ENCODE measurements at places on chromosomes 4 and X.

DNA sequence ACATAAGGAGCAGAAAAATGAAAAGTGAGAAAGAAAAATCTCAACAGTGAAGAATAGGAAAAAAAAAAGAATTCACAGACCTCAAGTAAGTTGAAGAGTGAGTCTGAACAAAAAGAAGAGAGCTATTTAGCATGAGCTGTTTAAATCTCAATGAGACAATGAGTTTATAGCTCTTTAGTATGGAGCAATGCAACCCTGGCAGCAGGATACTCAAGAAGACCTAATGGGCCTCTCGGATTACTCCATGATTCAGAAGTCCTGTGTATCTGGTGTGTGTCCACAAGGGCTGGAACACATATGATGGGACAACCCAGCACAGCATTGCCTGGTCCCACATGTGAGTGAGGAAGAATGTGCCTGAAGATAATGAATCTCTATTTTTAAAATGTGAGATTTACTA lies 563.1 kb upstream of the INTU start:
- no peak for DNase-seq

DNA sequence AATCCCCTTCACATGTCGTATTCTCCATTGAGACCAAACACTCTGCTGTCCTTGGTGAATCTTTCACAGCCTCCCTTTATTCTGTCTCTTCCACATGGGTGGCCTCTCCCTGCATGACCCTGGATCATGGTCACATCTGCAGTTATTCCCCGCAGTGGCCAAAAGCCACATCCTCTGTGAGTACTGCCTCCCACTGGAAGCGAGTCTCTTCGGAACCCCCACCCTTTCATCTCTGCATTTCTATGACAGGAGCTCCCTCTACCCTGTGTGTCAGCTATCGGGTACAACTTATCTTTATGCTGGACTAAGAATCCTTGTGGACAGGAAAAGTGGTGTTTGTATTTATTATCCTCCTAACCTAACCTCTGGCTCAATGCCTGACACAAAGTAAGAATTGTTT lies 48.6 kb upstream of the SHISA3 start:
- DNase-seq: no peak

DNA sequence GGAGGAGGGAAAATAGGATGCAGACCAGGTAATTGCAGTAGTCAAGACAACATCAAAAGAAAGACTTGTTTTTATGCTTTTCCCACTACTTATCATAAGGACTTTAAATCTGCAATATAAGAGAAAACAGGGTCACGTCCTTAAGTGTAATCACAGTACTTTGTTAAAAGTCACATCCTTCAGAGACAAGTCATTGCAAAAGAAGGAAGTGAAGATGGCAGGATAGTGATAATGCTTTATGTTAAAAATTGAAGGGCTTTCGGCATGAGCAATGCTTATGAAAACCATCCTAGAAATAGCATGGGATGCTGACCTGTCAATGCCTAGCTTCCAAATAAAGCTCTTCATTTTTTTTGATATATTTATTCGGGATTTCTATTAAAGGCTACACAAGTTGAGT lies 110.2 kb upstream of the TENM3 start:
- DNase-seq: no peak

DNA sequence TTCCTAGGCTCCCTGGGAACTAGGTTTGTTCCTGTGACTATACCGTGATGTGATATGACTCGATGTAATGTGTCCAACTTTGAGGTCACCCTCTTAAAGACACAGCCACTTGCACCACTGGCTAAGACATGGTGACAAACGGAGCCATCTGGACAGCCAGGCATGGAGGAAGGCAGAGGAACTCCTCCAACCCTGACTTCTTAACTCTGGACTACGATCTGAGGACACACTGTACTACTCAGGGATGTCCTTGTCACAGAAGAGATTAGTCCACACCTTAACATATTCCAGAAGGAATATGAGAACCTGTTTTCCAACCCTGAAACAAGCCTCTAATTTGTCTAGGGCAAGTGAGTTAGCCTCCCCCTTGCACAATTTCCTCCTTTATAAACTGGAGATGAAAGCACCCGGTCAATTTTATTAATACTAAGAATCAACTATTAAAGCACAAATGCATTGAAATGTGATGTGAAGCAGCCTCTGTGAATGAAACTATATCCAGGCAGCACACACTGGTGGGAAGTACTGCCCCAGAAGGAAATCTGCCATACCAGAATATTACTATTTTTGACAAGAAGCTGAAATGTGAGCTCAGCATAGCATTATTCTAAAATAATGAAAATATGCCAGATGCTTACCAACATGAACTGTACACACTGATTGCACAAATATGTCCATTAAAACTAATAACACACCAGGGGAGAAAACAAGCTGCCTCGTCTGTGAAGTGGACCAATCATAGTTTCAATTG lies 47.3 kb downstream of the TSPAN5 start:
- DNase-seq: no peak

GRCh38 chr4:15042529-15043167 lies 40.4 kb downstream of the CPEB2 start:
- peak; percentile 38 for DNase-seq

GRCh38 chr4:163161536-163162205 lies 5.0 kb downstream of the NAF1 start:
- peak; percentile 82 for DNase-seq

DNA sequence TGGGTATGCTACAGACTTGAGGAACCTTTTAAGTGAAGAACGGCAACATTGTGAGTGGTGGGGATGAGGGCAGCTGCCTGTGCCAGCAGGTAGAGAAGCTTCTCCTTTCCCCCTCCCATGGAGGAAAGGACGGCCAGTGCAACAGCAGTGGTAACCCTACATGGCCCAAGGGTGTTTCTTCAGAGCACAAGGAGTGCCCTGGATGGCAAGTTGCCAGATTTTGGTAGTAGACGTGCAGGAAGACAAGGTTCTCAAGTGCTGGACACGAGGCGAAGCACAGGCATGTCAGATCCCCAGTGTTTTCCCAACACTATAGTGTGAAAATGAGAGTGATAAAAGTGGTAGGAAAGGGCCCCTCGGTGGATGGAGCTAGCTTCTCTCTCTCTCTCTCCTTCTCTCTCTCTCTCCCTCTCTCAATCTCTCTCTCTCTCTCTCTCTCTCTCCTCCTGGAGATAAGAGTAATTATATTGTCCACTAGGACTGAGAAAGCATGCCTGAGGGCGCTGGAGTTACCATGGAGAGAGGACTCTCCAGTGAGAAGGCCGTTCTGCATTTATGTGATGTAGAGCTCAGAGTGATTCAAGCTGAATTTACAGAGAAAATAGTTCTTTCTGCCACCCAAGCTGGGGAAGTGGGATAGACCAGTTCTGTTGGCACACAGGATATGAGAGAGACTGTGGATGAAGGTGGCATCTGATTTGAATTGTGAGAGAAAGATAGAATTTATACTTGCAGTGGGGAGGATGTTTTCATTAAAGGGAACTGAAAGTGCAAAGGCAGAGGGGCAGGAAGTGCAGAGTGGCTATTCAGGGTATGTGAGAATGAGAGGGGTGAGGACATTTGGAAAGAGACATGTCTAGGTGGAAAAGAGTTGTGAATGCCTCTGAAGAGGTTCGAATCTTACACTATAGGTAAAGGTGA lies 25.7 kb upstream of the TRPC3 start:
- DNase-seq: no peak

GRCh38 chrX:140509468-140510305 lies 4.8 kb upstream of the SOX3 start:
- DNase-seq: no peak

GRCh38 chrX:43218198-43218597 lies 437.9 kb upstream of the MAOA start:
- no peak for DNase-seq

DNA sequence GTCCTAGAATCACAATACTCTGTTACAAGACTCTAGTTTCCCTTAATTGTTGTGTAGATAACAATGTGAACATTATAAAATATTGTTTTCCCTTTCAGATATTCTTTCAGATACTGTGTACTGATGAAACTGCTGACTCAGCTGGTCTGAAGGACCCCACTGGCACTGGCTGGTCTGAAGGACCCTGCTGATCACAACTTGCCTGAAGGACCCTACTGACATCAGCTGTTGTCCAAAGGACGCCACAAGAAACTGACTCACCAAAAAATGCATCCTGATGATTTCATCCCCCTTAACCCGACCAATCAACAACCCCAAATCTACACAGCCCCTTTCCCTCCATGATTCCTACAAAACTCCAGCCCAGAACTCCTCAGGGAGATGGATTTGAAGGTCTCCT lies 258.8 kb upstream of the GNPDA2 start:
- DNase-seq: no peak

- DNase-seq: no peak
Observed at GRCh38 chrX:132848296-132848970, 110.0 kb downstream of the HS6ST2 start.

DNA sequence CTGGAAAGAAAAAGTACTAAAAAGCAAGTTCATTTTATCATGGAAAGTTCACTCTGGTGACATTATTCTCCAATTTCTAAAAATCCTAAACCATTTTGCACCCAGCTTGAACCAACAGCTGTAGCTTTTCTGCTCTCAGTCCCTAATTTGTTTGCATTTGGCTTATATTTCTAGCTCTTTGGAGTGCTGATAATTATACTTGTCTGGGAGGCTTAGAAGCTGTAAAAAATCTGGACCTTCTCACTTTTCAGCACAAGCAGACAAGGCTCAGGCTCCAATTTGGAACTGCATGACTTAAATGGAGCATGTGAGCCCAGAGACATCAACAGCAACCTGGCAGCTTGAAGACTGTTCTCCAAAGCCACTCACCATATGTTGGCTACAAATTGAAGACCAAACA lies 170.9 kb upstream of the PCDH18 start:
- DNase-seq: no peak

DNA sequence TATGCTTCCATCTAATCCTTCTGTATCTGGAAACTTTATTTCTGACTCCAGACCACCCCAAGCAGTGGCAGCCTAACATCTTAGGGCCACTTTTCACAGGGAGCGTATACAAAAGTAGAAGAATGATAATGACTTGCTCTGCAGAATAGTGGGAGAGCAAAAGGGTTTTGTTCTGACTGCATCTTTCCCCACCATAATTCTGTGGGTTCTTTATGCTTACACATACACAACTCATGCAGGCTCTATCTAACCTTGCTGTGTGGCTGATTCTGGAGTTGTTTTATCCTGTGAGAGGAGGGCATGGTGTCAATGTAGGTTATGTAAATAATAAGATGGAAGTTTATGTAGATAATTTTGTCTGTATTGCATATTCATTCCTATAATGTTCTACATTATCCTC lies 42.4 kb upstream of the NDNF start:
- DNase-seq: no peak

DNA sequence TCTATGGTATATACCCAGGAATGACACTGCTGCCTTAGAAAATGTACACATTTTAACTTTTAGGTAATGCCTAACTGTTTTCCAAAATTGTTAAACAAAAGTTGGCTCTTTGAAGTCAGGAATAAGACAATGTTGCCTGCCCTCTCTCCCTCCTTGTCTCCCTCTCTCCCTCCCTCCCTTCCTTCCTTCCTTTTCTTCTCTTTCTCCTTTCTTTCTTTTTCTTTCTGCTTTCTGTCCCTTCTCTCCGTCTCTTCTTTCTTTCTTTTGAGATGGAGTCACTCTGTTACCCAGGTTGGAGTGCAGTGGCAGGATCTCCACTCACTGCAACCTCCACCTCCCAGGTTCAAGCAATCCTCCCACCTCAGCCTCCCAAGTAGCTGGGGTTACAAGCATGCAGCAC lies 4.6 kb upstream of the TMA16 start:
- no peak for DNase-seq

GRCh38 chr4:107877361-107877760 lies 52.6 kb downstream of the SGMS2 start:
- DNase-seq: no peak

DNA sequence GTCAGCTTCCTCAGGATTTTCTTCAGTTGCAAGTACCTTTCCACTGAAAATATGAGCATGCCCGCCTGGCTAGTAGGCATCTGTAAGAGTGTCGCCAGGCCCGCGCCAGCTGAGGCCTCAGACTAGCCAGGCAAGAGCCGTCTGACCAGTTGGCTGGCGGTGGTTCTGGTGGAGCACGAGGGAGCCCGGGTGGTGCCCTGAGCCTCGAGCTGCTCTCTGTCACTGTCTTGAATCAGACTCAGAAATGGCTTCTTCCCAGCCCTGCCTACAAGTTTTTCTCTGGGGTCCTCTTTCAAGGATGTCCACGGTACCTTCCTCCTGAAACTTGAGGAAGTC lies 11.9 kb downstream of the GRPEL1 start:
- no peak for DNase-seq

- DNase-seq: no peak
Observed at GRCh38 chr4:52780617-52781354, 29.6 kb upstream of the ERVMER34-1 start.

DNA sequence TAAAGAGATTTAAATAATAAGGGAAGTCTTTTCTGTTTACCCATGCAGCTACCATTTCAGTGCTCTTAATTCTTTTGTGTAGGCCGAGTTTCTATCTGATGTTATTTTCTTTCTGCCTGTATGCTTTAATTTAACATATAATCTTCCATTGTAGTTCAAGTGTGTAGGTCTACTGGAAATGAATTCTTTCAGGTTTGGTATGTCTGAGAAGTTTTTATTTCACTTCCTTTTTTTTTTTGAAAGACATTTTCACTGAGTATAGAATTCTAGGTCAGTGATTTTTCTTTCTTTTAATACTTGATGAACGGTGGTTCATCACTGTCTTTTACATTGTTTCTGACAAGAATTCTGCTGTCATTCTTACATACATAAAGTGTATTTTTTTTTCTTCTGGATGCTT lies 42.1 kb downstream of the VAMP7 start:
- no peak for DNase-seq

DNA sequence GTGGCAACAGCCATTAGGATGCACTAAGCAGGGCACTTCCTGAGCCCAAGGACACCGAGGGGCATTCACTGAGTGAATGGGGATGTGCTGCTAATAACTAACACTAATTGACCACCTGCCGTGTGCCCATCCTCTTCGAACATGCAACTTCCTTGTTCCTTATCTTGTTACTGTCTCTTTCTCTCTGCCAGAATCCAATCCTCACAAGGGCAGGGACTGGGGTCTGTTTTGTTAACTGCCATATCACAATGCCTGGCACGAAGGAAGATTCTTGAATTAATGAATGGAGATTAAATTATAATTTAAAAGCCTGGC lies 1.3 kb downstream of the ERAS start:
- no peak for DNase-seq

DNA sequence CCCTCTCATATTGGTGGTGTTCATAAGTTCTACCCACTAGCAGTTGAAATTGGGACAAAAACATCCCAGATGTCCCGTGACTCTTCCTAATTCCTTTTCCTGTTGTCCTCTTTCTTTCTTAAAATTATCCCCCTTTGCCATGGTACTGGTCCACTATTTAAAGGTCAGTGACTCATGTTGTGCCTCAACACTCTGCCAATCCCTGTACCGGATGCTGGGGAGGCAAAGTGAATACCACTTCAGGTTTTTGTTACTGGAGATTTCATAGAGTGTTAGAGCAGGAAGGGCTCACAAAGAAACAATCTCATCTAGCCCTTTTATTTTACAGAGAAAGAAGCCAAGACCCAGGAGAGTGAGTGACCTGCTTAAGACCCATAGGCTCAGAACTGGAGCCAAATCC lies 24.6 kb downstream of the SEPTIN11 start:
- DNase-seq: no peak

Measured in fibroblast of pulmonary artery (primary cell).